ENCODE measurements at places on chromosomes 6 and 20. TPM values are rescaled to one million over a fixed set of nuclear protein-coding genes. Genes with fewer than 3 reads are reported as not detected.

GRCh38 chr20:16390991-16391390, 182.3 kb downstream of the KIF16B start:
- no peak for DNase-seq

DNA sequence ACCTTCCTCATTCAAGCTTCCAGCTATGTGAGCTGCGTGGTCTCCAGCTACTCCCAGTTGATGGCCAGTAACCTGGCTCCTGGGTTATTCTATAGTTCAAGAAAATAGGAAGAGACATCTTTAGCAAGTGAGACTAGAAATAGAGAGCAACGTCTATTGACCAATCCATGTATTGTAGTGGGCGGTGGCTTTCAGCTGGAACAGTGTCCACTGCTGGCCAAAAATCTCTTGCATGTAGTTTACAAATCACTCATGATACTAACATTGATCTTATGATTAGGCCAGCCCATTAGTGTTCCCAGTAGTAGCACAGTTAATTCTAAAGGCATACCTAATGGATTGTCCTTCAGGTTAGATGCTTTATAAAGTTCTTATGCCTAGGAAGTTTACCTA, 58.9 kb upstream of the SCP2D1 start:
- DNase-seq, result no peak

- DNase-seq, result no peak
These were observed 63.2 kb downstream of the GJA1 start for GRCh38 chr6:121498481-121499276.

ULBP3 gene
- 2.4 TPM for polyA plus RNA-seq

MYLK2 gene
- 34.3 TPM for polyA plus RNA-seq

GRCh38 chr6:849075-849506, 156.2 kb upstream of the EXOC2 start:
- no peak for DNase-seq

GGT7 gene
- 15.9 TPM for polyA plus RNA-seq

GATA5 gene
- 0.05 TPM for polyA plus RNA-seq

SOBP gene
- polyA plus RNA-seq, result 12.7 TPM

- no peak for DNase-seq
These were observed 31.9 kb upstream of the JARID2 start for GRCh38 chr6:15213838-15214400.

DNA sequence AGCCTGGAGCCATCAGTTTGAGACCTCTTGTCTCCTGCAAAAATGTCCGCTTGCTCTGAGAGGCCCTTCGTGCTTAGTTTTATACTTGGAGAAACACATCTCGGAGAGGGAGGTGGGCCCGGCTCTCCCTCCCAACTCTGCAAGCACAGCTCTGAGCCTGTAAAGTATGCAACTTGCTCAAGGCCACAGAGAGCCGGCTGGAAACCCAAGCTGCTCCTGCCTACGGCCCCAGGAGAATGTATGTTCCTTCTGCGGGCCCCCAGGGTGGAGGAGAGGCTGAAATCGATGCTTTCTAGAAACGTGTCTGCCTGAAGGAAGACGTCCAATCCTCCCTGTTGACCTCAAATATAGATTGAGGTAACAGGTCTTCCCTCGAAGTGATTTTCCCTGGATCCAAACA, 205.4 kb downstream of the PREX1 start:
- no peak for DNase-seq

- no peak for DNase-seq
These were observed 76.8 kb downstream of the REV3L start for GRCh38 chr6:111406200-111406721.

ZSWIM1 gene
- polyA plus RNA-seq, result 8.6 TPM

TREM2 gene
- polyA plus RNA-seq, result 0.76 TPM

- no peak for DNase-seq
These were observed 21.4 kb upstream of the PI16 start for GRCh38 chr6:36933102-36933501.

SLC17A4 gene
- not detected for polyA plus RNA-seq

HLA-DRB1 gene
- 22.6 TPM for polyA plus RNA-seq

FYN gene
- polyA plus RNA-seq, result 151 TPM

DNA sequence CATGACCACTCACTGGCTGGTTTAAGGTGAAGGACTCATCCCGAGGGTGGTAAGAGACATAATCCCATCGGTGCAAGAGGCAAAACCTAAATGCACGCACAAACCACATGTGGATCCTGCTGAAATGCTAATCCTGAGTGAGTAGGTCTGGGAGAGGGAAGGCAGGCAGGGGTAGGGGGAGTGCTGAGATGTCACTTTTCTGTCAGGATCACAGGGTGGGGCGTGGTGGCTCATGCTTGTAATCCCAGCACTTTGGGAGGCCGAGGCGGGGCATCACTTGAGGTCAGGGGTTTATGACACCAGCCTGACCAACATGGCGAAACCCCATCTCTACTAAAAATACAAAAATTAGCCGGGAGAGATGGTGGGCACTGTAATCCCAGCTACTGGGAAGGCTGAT, 97.7 kb upstream of the SRSF6 start:
- DNase-seq, result no peak
